ENCODE measurements at places on chromosomes 2 and 18.
A peak's percentile ranks its signal among the peaks of the same experiment; 100 is the strongest.

- DNase-seq: no peak
These were observed 75.5 kb upstream of the STON1 start for GRCh38 chr2:48454504-48454903.

DNA sequence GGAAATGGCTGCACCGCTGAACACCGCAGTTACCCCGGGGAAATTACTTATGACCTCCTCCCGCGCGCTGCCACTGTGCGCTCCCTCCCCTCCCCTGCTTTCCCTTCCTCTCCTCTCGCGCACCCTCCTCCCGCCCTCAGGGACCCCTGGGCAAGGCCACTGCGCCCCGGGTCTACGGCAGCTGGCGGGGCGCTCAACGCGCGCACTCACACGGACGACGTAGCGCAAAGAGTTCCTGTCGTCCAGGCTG, 7.9 kb downstream of the ALPP start:
- DNase-seq: no peak

DNA sequence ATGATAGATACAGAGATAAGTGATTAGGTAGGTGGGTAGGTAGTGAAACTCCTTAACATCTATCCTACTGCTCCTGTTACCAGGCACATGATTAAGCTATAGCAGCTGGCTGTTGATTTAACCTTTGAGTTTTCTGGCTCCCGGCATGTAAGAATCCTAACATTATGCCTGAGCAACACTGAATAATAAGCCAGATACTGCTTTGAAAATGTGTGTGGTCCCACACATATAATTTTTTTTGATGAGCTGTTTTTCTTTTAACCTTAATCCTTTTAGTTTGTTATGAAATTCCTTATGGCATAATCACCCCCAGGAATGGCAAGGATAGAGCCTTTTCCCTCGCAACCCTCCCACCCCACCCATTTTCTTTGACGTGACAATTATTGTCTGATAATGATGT, 104.2 kb upstream of the NEUROD1 start:
- DNase-seq: no peak

DNA sequence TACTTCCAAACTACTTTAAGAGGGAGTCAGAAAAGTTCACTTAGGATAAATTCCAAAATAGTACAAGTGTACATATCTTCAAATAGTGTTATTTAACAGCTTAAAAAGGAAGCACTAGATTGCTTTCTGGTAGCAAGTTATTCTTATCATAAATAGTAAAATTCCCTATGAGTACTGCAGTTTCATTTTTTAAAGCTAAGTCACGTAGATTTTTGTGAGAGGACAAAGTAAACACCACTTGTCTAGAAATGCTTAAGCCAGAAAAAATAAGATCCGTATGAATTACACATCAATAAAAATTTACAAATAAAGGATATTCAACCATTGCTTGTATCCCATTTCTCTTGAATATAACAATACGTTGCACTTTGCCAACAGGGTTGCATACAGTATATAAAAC, 19.2 kb downstream of the HNRNPLL start:
- DNase-seq: no peak

- DNase-seq: no peak
These were observed 131.5 kb upstream of the PGAP1 start for GRCh38 chr2:197057959-197058358.

- no peak for DNase-seq
These were observed 1607.8 kb upstream of the PIK3C3 start for GRCh38 chr18:40347261-40347660.

- no peak for DNase-seq
These were observed 20.6 kb upstream of the DSG3 start for GRCh38 chr18:31426871-31427406.

GRCh38 chr18:79634186-79634585, 45.4 kb upstream of the CTDP1 start:
- no peak for DNase-seq

DNA sequence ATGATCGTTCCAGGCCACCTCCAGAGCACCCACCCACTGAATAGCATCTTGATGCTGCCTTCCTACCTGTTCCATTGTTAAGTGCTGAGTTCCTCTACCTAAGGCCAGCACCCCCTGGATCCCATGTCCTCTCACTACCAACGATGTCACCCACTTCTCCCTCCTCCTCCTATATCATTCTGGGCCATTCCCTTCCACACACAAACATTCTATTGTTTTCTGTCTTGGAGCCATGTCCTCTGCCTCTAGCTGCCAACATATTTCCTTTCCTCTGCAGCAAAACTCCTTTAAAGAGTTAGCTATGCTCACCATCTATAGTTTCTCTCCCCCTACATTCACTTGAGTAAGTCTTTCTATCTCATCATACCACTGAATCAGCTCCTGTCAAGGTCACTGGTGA, 64.0 kb upstream of the ACKR3 start:
- no peak for DNase-seq

DNA sequence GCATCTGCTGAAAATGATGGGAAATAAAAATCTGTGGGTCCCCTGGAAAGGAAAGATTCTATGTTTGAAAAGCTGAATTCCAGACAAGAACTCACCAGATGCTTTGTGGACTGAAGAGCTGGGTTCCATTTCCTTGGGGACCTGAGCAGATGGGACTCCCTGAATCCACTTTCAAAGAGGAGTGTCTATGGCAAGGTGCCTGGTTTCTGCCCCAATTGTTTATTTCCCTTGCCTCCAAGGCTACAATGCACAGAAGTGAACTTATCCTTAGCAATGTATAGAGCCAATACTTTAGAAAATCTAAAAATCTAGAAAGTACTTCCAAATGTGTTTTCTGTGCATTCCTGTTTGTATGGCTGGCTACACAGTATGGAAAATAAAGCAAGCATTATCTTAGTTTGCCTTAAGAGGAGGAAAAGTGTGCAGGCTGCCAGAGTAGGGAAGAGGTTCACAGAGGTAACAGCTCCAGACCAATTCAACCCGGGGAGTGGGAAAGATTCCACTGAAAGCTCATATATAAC, 420.5 kb downstream of the NRXN1 start:
- DNase-seq: no peak

DNA sequence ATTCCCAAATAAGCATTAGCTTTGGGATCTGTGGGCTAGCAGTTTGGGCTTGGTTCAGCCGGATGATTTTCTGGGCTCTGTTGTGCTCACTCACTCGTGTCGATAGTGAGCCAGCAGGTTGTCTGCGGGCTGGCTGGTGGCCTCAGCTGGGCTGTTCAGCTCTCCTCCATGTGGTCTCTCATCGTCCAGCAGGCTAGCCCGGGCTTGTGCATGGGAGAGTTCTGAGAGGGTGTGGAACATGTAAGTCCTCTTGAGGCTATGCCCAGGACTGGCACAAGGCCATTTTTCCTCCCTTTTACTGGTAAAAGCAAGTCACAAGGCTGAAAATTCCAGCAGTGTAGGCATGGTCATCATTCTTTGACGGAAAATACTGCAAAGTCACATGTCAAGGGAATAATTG, 38.5 kb downstream of the NTSR2 start:
- DNase-seq: no peak

GRCh38 chr2:240988146-240988545, 10.3 kb upstream of the SNED1 start:
- DNase-seq: no peak

DNA sequence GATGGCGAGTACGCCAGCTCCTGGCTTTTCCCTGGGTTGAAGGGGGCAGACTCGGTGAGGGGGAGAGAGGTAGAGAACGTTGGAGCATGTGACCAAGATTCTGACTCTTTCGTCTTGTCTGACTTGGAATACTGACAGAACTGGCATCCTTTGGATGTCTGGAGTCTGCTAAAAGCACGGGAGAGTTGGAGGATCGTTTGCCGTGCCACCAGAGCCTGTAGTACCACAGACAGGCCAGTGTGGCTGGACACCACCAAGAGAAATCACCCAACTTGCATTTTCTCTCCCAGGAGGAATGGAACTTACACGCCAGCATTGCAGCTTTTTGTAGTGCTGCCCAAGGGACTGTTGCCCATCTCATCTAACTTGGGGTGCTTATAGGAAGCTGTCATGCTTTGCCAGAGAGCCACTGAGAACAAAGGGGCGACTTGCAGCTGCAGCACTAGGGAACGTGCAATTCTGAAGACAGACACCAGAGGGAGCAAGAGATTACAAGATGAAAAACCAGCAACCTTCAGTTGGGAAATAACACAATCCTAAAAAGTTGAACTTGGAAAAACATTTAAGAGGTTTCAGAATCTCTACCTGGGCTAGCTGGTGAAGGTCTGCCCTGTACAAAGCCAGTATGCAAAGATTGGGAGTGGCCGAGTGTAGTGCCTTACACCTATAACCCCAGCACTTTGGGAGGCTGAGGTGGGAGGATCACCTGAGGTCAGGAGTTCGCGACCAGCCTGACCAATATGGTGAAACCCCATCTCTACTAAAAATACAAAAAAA, 24.1 kb downstream of the PSMG2 start:
- peak; percentile 72 for DNase-seq

DNA sequence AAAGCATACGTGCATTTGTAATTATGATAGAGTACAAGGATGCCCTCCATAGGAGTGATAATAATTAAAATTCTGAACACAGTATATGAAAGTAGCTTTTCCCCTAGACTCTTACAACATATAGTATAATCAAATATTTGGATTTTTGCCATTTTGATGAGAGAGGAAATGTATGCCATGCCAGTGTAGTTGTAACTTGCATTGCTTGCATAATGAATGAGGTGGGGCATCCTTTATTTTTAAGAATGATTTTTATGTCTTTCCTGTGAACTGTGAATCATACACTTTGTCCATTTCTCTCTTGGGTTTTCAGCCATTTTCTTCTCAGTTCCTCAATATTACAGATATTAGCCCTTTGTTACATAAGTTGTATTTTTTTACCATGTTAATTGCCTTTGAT, 197.5 kb downstream of the SCG2 start:
- no peak for DNase-seq

GRCh38 chr2:66069937-66070720, 364.8 kb upstream of the MEIS1 start:
- DNase-seq: no peak

All from RPMI8226 (cell line).